A549 treated with CORT108297 at 1 μM for 4 hours (cell line): ENCODE measurements at places on chromosomes 13 and 19. TPM values are rescaled to one million over a fixed set of nuclear protein-coding genes. Genes with fewer than 3 reads are reported as not detected.

Gene TMEM238
- total RNA-seq = 1.6 to 11.1 TPM (median 8.6 TPM) in 5 replicates

Gene PPM1N
- 6.4 to 8.3 TPM (median 7.8 TPM) in 5 replicates for total RNA-seq

Gene LHB
- total RNA-seq = not detected in 5 replicates

Gene POSTN
- 0.03 to 0.12 TPM (median 0.07 TPM) in 4 of 5 replicates, not detected in the other for total RNA-seq

Gene BIVM
- 3.3 to 5.5 TPM (median 5.1 TPM) in 5 replicates for total RNA-seq

Gene CYP4F12
- total RNA-seq = 1.4 to 2.0 TPM (median 1.7 TPM) in 5 replicates

Gene ZSCAN4
- total RNA-seq = not detected in 5 replicates

Gene PTGIR
- 0.08 to 0.22 TPM (median 0.09 TPM) in 3 of 5 replicates, not detected in the others for total RNA-seq

Gene TNNI3
- 6.1 to 9.2 TPM (median 8.0 TPM) in 5 replicates for total RNA-seq

Gene GNG7
- total RNA-seq = 0.03 to 0.07 TPM (median 0.04 TPM) in 5 replicates

Gene KLK14
- 0.35 to 0.44 TPM (median 0.39 TPM) in 5 replicates for total RNA-seq

Gene SNRPA
- total RNA-seq = 155 to 192 TPM (median 160 TPM) in 5 replicates

Gene USF2
- total RNA-seq = 112 to 163 TPM (median 159 TPM) in 5 replicates

Gene TJP3
- total RNA-seq = 0.29 to 0.53 TPM (median 0.33 TPM) in 5 replicates

Gene MEIOSIN
- 0.06 to 0.08 TPM (median 0.07 TPM) in 4 of 5 replicates, not detected in the other for total RNA-seq
